ENCODE measurements at places on chromosomes 3 and 15. TPM values are rescaled to one million over a fixed set of nuclear protein-coding genes. Genes with fewer than 3 reads are reported as not detected.
A peak's percentile ranks its signal among the peaks of the same experiment; 100 is the strongest.

GRCh38 chr15:28932361-28932760, 46.6 kb downstream of the APBA2 start:
- no peak for DNase-seq

- DNase-seq, result no peak
Observed at GRCh38 chr3:23748398-23749110, 57.2 kb upstream of the UBE2E1 start.

DNA sequence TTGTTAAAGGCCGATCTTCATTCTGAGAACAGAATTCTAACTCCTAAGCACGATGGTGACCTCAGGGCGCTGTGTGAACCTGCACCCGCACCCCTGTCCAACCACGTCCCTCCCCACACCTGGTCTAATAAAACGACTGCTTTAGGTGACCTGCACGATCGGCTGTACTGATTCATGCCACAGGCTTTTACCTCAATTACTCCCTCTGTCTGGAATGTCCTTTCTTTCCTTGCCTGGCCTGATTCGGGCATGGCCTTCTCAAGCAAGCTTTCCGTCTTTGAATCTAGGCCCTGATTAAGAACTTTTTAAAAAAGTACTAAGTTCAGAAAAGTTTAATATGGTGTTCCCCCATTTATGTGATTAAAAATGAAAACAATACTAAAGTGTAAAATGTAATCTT, 842 bp upstream of the U2SURP start:
- no peak for DNase-seq

DNA sequence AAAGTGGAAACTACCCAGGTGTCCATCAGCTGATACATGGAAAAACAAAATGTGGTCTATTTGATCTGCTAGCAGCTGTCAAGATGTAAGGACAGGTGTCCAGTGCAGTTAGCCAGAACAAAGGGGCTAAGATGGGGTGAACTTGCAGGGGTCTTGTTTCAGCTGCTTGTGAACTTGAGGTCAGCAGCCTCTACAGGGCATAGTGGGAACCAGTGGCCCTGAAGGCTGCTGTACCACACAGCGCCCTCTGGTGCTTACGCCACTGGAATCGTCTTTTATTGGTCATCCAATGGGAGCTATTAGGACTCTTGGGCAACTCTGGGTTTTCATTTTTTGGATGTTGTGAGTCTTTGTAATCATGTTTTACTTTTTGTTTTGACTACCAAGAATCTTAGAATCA, 62.2 kb upstream of the CTSH start:
- peak; percentile 22 for DNase-seq

DNA sequence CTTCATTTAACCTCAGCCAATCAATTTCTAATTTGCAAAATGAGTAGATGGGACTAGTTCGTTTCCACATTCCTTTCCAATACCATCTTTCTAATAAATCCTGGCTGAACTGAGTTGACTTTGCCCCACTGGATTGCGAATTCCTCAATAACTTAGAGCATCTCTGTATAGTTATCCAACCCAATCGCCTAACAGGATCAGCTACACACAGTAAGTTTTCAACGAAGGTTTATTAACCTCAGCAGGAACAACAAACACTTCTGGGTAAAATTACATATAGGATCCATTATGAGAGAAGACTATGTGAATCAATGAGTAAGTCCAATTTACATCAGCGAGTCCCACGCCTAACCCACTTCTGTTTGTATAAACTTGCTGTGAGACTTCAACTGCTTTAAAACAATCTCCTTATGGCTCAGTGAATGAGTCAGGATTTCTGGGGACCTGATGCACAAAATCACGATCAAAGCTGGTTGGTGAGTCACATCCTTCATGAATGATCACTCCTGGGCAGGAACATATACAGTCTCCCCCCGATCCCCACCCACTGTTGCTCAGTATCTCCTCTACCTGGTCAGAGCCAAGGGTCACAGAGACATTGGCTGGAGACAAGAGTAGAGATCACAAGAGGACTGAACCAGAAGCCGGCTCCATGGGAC, 142.8 kb downstream of the EDEM1 start:
- DNase-seq, result no peak

DNA sequence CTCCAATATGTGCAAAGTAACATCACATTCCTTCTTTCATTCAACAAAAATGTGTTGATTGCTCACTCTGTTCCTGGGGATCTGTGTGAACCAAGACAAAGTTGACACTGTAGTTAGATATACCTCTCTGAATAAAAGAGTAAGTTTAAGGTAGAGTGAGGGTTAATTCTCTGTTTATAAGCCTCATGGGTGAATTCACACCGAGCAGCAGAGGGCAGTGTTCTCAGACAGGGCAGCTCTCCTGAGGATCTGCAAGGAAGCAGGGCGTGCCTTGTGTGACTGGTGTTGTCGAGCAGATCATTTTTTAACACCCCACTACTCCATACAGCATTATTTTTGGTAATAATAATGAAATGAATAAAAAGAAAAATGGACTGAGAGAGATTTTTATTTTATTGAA, 34.4 kb downstream of the PAQR9 start:
- DNase-seq, result peak; percentile 49

GRCh38 chr15:97849183-97849582, 111.3 kb upstream of the ARRDC4 start:
- DNase-seq, result no peak

GRCh38 chr3:39121621-39122020, 14.1 kb downstream of the TTC21A start:
- no peak for DNase-seq

GRCh38 chr15:59537403-59537802, 74.2 kb upstream of the GCNT3 start:
- DNase-seq, result no peak

- DNase-seq, result no peak
Observed at GRCh38 chr3:161695811-161696210, 199.2 kb downstream of the OTOL1 start.

STRIT1 gene
- total RNA-seq, result not detected

GOLGA8J gene
- total RNA-seq, result not detected

All from activated CD4-positive, alpha-beta T cell treated with anti-CD3 and anti-CD28 coated beads, Interleukin-2, amount 10 ng/mL, durations not matched to agents 7 days and 5 days (primary cell).